ENCODE measurements at places on chromosomes 3 and 15.

DNA sequence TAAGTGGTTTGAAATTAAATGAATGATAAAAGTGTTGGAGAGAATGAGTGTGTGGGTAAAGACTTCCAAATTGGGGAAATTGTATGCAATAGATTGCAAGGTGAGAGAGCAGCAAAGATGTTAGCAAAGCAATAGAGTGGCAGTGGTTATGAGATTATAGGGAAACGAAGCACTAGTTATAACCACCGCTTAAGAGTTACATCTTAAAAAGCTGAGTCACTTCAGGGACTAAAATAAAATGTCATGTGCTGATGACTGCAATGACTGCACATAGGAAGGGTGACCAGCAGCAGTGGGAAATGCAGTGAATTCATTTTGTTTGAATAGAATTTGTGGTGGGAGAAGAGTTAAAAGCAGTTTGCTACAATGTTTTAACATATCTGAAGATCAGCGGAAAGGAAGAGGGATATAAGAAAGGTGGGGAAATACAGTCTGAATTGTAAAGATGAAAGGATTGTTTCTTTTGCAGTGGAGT is 127.3 kb downstream of the RAP2B start:
- peak; percentile 62 for DNase-seq

GRCh38 chr3:109683746-109684145 is 346.4 kb upstream of the DPPA4 start:
- no peak for DNase-seq

GRCh38 chr3:194773216-194773615 is 87.5 kb downstream of the FAM43A start:
- DNase-seq: no peak

DNA sequence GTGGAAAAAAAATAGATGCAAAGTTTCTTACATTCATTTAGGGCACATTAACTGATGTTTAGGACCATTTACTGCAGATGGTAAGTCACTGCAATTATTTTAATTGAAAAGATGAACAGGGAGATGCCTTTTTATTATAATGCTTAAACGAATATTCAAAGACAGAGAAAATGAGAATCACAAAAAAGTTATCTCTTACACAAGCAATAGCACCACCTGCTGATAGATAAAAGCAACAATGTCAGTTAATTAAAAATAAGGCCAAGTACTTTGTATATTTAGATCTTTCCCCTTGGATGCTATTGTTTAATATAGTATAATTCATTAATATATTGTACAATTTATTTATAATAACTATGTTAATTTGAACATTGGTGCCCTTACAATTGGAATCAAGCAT is 55.9 kb downstream of the IFT80 start:
- DNase-seq: peak; percentile 28

DNA sequence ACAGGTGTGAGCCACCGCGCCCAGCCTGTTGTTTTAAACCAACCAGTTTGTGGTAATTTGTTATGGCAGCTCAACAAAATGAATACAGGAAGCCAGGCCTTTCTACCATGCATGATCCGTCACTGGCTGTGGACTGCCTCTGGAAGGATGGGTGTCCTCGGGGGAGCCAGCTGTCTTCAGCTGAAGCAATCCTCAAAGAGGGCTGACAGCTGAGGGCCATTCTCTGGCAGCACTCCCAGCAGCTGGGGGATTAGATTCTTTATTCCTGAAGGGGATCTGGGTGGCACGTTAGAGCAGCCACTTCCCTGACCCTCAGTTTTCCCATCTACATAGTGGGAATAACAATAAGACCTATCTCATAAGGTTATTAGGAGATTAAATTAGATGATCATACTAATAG is 24.4 kb downstream of the POLR2M start:
- no peak for DNase-seq

- no peak for DNase-seq
These were observed 90.2 kb downstream of the RYR3 start for GRCh38 chr15:33400941-33401340.

- DNase-seq: peak; percentile 16
These were observed 29.9 kb downstream of the RCN2 start for GRCh38 chr15:76961268-76962011.

DNA sequence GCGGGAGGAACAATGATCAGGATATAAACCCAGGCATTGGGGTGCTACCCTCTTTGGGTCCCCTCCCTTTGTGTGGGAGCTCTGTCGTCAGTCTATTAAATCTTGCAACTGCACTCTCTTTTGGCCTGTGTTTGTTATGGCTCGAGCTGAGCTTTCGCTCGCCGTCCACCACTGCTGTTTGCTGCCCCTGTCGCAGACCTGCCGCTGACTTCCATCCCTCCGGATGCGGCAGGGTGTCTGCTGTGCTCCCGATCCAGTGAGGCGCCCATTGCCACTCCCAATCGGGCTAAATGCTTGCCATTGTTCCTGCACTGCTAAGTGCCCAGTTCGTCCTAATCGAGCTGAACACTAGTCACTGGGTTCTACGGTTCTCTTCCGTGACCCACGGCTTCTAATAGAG is 1443.7 kb upstream of the CADM2 start:
- no peak for DNase-seq

DNA sequence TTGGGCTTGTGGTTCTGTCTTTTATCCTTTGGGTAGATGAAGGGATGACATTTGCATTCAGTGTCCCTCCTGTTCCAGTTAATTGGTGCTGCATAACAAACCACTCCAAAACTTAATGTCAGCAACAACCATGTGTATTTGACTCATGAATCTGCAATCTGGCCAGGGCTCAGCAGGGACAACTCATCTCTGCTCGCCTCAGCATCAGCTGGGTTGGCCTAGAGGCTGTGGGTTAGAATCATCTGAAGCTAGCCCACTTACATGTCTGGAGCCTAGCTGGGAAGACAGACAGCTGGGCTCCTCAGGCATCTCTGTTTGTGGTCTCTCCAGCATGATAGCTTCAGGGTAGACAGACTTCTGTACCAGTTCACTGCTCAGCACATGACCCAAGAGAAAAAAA is 92.0 kb downstream of the TMEM108 start:
- no peak for DNase-seq

- DNase-seq: no peak
These were observed 87.0 kb upstream of the ZNF280D start for GRCh38 chr15:56820333-56820732.

GRCh38 chr15:34722439-34722836 is 32.4 kb downstream of the GJD2 start:
- peak; percentile 38 for DNase-seq

DNA sequence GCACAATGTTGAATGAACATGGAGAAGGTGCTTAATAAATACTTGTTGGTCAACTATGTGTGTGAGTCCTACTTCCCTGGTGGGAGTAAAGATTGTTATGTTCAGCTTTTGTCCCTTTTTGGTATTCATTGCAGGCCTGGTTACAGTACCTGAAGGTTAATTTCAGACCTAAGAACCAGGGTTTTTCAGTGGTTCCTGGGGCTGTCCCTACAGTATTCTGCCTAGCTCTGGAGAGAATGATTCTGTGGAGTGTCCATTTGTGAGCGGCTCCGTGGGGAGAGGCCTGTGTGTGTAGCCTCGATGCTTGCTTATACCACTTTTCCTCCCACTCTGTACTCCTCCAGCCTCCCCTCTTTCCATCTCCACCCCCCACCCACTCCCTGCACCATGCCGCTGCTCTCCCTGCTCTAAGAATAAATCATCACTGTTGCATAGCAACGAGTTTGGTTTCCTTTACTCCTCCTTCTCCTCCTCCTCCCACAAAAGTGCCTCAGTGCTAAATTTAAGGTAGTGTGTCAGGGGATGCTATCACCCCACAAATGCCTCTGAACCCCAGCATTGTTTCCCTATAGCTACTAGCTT is 150.6 kb upstream of the ROPN1 start:
- no peak for DNase-seq

GRCh38 chr3:4515916-4516579 is 22.9 kb downstream of the ITPR1 start:
- no peak for DNase-seq

DNA sequence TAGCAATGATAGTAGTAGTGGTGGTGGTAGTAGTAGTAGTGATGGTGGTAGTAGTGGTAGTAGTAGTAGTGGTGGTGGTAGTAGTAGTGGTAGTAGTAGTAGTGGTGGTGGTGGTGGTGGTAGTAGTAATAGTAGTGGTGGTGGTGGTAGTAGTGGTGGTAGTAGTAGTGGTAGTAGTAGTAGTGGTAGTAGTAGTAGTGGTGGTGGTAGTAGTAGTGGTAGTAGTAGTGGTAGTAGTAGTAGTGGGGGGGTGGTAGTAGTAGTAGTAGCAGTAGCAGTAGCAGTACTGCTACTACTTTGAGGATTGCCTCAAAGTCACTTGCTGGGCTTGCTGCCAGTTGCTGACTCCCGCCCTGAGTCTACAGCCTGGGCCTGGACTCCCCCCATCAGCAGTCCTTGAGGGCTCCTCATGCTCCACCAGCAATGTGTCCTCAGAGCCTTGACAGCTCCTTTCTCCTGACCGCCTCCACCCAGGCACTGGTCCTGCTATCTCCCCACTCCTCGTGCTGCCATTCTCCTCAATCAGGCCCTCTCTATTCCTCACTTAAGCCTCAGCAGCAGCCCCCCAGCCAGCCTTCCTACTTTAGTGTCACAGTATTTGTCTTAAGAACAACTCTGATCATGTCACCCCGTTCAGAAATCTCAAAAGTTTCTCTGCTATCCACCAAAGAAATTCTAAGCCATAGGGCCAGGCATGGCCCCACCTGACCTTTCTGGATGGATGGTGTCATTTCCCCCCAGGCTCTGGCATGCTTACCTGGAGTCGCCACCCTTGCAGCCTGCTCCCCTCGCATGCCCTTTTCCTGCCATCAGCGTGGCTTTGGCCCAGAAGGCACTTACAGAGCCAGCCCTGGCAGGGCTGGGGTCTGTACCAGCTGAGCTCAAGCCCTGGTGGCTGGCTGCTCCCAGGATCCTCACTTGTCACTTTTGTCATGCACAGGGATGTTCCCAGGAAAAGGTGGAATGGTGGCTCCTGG is 45.6 kb downstream of the DLEC1 start:
- peak; percentile 22 for DNase-seq

DNA sequence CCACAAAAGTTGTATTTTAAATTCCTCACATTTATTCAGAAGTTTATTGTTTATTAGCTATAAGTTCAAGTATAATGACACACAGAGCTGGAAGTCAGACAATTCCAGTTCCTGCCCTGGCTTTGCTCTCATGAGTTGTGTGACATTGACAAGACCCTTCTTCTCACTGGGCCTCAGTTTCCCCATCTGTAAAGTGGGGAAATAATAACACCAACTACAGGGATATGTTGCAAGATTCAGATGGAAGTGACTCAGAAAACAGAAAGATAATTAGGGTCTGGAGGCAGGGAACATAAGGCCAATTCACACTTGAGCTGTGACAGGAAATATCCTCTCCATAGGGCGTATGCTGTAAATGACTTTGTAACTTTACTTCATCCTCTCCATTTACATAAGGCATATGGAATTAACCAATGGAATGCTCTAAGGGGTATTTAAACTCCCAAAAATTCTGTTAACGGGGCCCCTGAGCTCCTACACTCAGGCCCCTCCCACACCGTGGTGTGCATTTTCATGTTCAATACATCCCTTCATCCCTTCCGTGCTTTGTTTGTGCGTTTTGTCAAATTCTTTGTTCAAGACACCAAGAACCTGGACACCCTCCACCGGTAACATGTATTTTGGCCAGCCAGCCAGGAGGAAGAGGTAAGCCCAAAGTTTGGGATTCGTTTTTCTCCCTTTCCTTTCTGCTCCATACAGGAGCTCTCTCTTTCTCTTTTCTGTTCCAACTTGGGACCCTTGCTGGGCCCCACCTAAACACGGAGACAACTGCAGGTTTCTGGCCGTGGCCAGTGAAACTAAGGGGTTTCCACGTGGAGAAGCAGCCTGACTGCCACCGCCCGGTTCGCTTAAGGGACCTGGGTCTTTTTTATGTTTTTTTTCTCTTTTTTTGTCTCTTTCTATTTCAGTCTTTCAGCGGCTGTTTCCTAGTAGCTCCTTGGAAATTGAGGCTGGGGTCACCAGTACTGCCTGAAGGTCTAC is 16.9 kb downstream of the CYP11A1 start:
- no peak for DNase-seq

- no peak for DNase-seq
These were observed 10.5 kb upstream of the ANO10 start for GRCh38 chr3:43632269-43632733.

GRCh38 chr3:8541486-8541885 is 39.9 kb downstream of the LMCD1 start:
- DNase-seq: no peak

GRCh38 chr15:58331560-58331912 is 100.3 kb upstream of the LIPC start:
- DNase-seq: peak; percentile 88

DNA sequence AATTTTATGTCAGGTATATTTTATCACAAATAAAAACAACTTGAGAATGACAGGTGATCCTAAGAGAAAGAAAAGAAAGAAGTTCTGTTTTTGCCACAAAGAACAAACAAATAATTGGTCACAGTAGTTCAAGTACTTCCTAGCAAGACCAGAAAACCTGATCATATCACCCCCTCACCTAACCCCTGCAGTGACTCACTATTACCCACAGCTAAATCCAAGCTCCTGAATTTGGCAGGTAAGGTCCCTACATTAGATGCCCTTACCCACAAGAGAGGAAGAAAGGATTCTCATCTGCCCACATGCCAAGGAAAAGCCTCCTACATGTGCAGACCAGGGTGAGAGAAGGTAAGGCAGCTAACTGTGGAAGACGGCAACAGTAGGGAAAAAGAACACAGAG is 4.4 kb downstream of the SSUH2 start:
- DNase-seq: no peak

- DNase-seq: no peak
These were observed 362.1 kb downstream of the EPHB1 start for GRCh38 chr3:135157045-135157740.

DNA sequence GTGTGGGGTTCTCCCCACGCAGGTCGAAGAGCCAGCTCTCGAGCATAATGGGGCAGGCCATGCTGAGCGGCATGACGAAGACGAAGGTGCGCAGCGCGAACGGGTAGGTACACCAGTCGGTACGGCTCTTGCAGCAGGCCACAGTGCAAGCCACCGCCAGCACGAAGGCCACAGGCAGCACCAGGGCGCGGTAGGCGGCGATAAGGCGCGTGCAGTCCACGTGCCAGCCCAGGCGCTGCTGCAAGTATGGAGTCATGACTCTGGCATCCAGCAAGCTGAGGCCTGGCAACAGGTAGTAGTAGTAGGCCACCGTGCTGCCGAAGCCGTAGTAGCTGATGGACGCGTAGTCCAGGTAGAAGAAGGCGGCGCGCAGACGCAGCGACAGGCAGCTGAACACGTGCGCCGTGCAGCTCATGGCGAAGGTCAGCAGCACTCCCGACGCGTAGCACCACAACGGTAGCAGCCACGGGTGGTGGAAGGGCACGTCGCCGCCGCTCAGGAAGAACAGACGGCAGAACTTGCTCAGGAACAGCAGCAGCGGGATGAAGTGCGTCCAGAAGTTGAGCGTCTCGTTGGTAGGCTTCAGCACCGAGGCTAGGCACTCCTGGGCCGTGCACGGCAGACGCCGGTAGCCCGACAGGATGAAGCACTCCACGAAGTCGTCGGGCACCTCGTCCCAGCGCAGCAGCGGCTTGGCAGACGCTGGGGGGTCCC is 797 bp downstream of the PAQR9 start:
- no peak for DNase-seq

DNA sequence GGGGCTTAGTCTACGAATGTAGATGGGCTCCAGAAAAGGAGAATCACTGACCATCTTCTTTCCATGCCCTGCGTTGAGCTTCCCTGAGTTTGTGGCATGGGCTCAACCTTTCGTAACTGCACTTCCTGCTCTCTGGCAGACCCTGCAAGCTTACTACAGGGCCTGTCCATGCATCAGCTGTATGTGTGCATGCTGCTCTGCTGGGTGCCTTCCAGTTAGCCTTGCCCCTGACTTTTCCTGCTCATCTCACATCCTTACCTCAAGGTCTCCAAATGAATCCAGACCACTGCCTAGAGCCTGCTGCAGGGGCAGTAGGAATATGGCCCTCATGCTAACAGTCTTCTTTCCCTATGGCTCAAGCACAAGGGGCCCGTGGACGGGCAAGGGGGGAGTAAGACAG is 2.0 kb upstream of the TF start:
- DNase-seq: no peak

Measured in fibroblast of villous mesenchyme (primary cell).